CD4-positive, alpha-beta T cell treated with Interleukin-15 for 4 hours (primary cell): ENCODE measurements at places on chromosomes 5 and 9.

DNA sequence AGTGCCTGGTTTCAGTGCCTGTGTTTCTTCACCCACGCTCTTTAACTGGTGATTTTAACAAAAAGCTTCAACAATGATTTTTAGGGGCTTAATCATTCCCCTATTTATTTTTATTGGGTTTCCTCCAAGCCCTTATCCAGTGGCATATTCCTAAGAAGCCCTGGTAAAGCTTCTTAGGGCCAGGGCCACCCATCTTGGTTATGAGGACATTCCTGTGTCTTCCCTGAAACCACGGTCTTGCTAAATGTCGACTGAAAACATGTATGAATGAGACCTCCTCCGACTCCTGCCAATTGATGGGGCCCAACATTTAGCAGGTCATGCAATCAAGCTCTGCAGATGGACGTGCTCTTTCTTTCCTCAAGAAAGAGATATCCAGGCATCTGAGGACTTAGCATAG lies 13.7 kb upstream of the CARTPT start:
- no peak for DNase-seq

GRCh38 chr9:107710953-107711352 lies 221.4 kb upstream of the KLF4 start:
- DNase-seq: no peak

DNA sequence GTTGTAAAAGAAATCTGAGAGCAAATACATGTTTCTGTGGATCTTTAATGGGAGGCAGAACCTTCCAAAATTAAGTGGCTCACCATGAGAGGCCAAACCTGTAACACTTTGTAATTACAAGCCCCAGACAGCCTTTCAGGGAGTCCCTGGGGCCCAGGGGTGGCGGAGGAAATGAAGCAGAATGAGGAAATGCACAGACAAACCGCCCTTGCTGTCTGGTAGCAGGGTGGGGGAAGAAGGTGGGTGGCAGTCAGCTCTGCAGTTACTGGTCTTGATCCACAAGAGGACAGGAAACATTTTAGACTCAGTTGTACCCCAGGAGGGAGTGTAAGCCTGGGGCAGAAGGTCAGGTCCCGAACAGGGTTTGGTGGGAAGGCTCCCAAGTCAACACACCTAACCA lies 6.5 kb downstream of the ARL14EPL start:
- no peak for DNase-seq

- no peak for DNase-seq
Measured at GRCh38 chr5:174759091-174759490, 34.7 kb downstream of the MSX2 start.

DNA sequence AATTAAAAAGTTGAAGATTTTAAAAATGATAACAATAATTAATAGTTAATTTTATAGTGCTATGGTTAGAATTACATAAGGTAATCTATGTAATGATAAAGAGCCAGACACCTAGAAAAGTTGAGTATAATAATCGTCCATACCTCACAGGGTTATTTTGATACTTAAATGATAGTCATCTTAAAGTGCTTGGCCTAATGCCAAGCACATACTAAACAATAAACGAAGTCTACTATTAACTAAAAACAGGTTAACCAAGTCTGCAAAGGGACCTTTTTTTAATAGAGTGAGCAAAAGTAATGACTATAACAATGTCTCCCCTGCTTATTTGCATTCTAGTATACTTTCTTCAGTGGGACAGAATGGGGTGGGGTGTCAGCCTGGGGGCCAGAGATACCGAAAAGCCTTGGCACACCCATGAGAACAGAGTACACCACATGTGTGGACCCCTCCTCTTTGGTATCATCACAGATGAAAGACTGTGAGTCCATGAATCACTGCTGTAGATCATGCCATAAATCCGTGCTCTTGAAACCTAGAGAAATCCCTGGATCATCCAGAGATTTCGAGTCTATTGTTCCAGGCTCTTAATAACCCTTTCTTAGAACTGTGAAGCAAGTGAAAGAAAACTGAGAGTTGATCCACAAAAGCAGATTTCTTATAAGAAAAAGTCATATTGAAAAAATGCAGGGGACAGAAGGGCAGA lies 249.5 kb downstream of the PRELID2 start:
- DNase-seq: no peak

- DNase-seq: no peak
Measured at GRCh38 chr5:6723816-6724300, 10.6 kb downstream of the TENT4A start.

DNA sequence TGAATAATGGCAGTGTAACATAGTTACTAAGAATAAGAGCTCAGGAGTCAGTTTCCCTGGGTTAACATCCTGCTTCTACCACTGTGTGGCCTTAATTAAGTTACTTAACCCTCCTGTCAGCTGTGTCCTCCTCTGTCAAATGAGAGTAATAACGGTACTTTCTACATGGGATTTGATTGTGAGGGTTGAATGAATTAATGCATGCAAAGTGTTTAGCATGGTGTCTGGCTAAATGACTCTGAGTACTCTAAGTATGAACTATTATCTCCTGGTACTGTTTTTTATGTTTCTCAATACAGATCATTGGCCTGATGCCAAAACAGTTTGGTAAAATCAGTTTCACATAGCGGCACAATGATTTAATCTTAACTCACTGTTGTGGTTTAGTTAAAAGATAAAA lies 19.6 kb downstream of the ZNF131 start:
- peak; percentile 19 for DNase-seq

DNA sequence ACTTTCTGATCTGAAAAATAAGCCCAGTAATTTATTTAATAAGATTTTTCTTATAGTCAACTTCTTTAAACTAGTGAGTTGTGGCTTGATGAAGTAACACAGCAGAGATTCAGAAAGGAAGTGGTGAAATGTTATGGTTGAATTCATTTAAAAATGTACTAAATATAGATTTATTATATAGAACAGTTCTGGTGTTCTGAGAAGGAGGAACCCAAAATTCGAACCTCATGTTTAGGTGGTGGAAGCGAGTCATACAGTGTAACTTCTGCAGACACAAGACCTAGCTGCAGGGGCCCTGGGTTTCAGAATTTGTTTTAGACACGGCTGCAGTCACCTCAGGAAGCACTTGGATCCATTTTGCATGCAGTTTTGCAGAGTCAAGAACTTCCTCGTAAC lies 188.2 kb downstream of the TRIO start:
- peak; percentile 3 for DNase-seq

DNA sequence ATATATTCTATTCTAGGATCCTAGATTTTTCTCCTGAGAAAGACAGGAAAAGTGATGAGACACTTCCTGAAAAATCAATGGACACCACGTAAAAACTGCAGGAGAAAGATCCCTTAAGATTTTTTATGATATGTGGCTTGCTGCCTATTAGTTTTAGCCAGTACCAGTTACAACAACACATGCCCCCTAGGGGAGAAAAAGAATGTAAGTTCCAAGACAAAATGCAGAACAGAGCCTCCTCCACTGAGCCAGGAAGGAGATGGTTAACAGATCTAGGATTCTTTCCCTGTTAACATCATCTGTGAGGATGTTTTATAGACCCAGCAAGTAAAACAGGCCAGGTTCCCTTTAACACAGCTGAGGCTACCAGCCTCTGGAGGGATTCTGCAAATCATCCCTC lies 574.7 kb downstream of the TLE4 start:
- no peak for DNase-seq

GRCh38 chr5:139459451-139459934 lies 3.0 kb downstream of the ECSCR start:
- DNase-seq: no peak

DNA sequence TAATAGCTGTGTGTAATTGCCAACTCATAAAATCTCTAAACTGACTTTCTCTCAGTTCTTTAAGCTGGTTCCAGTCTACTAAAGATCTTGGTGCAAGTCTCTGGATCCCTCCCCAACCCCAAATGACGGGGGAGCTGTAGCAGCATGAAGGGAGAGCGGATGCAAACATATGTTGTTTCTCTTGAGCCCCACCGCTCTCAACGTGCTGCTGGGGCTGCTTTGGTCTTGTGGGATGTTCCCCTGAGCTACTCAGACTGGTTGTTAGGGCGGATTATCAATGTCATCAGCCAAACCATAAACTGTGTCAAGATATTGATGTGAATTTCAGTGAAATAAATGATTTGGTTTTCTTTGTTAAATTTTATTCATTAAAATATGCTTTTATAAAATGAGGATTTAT lies 40.9 kb upstream of the APC start:
- no peak for DNase-seq

DNA sequence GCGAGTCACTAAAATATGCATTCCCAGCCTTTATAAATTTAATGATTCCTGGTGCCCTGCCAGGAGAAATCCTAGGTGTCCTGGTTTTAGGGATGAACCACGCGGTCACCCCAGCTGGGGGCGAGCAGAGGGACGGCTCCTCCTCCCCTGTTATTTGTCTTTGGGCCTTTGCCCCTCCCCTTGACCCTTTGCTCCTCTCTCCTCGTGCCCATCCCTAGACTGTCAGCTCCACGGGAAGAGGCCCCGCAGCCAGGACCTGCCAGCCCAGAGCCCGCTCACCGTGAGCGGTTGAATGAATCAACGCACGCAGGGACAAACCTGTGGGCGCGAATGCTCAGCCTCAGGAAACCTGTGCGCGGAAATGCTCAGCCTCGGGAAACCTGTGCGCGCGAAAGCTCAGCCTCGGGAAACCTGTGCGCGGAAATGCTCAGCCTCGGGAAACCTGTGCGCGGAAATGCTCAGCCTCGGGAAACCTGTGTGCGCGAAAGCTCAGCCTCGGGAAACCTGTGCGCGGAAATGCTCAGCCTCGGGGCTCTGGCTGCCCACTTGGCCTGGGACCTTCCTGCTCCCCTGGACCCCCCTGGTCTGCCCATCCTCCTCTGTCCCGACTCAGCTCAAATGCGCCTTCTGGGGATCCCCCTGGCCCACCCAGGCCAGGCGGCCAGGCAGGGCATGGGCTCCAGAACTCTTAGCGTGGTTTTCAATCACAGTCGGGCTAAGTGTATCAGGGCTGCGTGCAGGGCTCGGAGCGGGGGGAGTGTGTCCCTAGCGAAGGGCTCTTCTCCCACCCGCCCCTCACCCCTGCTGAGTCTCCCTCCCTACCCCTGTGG lies 140.5 kb upstream of the COL5A1 start:
- no peak for DNase-seq

DNA sequence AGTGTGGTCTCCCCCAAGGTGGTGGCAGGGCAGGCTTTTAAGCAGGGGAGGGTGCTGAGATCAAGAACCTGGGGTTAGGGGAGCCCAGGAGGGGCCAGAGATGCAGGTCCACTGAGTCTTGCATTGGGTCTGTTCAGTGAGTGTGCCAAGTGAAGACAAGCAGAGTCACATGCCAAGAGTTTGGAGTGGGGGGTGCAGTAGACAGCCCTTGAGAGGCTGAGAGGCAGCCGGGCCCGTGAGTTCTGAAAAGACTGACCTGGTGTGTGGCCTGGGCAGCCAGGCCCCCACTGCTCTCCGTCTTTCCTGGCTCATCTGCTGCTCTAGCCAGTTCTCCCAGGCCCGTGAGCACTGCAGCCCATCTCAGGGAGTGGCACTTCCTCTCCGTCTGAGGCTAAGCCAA lies 120.0 kb downstream of the DAB2IP start:
- DNase-seq: no peak

GRCh38 chr5:133469252-133469651 lies 143.1 kb downstream of the FSTL4 start:
- no peak for DNase-seq

DNA sequence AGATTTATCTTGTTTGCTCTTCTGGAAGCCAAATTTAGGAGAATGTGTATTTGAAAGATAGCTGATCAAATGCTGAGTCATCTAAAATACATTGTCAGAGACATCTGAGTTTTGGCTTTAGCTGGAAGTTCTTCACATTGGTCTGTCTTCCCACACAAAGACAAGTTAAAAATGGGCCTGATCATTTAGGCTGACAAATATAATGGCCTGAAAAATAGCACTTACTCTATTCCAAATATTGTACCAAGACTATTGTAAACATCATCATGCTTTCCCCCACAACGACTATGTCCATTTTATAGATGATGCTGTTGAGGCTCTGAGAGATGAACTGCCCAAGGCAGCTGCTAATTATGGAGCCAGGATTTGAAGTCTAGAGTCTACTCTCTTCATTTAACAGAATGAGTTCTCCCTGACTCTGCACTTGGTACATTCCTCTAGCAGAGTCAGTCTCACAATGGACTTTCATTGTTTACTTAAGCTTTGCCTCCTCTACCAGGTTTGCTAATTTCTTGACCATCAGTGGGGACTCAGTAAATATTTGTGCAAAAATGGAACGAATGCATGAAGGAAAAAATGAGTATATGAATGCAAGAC lies 619.4 kb upstream of the KLF4 start:
- DNase-seq: no peak

DNA sequence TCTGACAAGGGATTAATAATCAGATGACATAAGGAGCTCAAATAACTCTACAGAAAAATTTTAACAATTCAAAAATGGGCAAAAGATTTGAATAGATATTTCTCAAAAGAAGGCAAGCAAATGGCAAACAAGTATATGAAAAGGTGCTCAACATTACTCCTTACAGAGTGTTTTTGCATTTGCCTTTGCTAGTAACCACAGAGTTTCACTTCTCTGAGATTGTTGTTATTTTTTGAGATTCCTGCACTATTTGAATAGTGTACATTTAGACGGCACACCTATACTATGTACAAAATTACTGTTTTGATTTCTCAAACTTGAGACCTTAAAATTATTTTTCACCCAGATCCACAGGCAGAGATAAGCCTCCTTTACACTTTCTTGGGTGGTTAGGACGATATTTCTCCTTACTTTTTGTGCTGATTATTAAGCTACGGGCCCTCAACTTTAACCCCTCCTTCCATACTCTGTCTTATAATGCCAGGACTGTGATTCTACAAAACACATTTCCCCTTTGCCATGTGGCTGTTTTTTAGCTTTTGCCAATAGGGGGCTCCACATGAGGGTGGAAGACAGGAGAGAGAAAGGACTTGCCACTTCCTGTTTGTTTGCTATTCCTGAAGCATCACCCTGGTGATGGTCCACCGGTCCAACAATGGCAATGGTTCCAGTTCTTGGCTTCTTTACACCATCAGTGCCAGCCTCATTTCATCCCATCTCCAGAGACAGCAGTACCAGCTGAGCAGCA lies 65.0 kb upstream of the DAP start:
- DNase-seq: no peak

GRCh38 chr9:135239769-135240141 lies 152.3 kb downstream of the OLFM1 start:
- no peak for DNase-seq

DNA sequence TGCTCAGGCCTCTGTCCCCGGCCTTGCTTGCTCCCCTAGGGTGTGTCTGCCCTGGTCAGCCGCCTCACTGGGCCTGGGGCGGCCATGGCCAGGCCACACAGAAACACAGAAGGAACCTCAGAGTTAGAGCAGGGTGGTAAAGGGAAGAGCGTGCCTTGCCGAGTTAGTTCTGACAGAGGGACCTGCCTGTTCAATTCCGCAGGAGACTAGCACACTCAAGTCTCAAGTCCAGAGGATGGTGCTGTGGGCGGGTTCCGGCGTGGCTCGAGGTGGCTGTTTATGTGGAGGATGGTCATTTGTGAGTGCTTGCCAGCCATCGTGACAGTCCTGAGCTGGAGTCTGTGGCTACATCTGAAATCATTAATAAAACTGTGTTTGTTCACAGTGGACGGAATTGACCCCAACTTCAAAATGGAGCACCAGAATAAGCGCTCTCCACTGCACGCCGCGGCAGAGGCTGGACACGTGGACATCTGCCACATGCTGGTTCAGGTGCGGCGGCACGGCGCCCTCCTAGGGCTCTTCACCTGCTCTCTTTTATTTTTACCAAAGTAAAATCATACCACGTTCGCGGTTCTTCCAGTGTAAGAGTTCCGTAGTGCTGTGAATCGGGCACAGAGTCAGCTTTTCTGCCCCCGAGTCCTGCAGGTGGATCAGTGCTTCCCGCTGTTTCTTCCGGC lies 95.5 kb upstream of the CACNA1B start:
- no peak for DNase-seq
